ENCODE measurements at places on chromosomes 1 and 21. TPM values are rescaled to one million over a fixed set of nuclear protein-coding genes. Genes with fewer than 3 reads are reported as not detected.

The ZBTB7B gene
- total RNA-seq, result 51.8 TPM

The KCNJ9 gene
- not detected for total RNA-seq

The TTC13 gene
- total RNA-seq, result 7.4 TPM

The TAS1R3 gene
- 0.19 TPM for total RNA-seq

The RFX5 gene
- total RNA-seq, result 24.4 TPM

DNA sequence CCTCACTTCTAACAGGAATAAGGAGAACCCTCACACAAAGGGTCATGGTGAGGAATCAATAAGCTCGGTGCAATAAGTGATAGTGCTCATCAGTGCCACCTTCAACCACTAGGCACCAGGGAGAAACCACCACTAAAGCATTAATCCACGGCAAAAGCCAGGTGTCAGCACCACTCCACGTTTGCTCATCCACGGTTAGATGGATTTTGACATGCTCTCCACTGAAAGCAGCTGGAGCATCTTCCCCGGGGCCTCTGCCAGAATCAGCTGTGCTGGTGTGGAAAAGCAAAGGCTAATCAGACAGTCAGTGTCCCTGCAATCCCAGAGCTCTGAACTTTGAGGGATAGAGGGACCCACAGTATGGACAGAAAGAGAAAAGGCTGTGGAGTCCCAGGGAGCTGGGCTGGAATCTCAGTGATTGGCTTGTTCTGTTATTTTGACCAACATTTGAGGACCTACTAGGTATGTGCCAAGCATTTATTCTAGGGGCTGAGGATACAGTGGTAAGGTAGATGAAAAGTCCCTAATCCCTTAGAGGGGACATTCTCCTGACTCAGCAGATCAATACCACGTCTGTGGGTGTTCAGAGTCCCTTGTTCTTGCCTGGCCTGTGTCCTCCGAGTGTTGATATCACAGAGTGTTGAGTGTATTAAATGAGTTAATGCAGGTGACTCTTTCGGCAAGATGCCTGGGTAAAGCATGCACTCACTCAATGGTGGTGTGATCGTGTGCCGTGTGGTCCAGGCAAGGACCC, 41.3 kb downstream of the FHAD1 start:
- DNase-seq, result no peak

- no peak for DNase-seq
Measured at GRCh38 chr1:90719330-90720144, 2.4 kb upstream of the BARHL2 start.

DNA sequence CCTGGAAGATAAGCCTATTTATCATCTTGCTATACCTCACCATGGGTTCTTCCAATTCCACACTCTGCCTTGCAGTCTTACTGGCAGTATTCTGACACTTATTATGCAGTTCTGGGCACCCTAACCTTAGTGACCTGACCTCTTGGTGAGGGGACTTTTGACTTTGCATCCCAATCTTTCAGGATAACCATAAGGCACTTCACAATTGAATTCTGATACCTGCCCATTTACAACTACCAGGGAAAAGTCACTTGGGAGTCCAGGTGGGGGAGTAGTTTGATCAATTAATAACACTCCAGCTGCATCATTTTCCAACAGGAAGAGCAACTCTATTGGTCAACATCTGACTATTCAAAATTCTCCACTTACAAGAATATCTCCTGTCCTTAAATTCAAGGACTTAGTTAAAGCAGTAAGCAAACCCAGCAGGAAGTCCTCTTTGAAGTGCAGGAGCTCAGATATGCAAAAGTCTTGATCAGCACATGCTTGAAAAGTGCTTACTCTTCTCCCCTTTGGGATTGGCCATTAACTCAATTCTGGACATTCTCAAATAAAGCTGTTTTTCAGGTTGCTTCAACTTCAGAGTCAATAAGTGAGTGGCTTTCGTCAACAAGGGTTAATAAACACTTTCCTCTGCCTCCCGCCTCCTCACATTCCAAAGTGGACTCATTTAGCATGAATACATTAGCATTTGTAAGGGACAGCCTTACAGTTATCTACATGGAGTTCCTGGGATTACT, 177.4 kb upstream of the NRIP1 start:
- no peak for DNase-seq
